ENCODE measurements at places on chromosomes 3 and 15. TPM values are rescaled to one million over a fixed set of nuclear protein-coding genes. Genes with fewer than 3 reads are reported as not detected.

DAZL gene
- total RNA-seq = not detected

PLA2G4F gene
- not detected for total RNA-seq

ZCWPW2 gene
- 0.38 TPM for total RNA-seq

TMC3 gene
- total RNA-seq = 3.9 TPM

DLEC1 gene
- 0.28 TPM for total RNA-seq

THRB gene
- total RNA-seq = 1.4 TPM

HSPBAP1 gene
- total RNA-seq = 8.7 TPM

PODXL2 gene
- 2.5 TPM for total RNA-seq

TM4SF1 gene
- total RNA-seq = 657 TPM

CHL1 gene
- total RNA-seq = not detected

SNTN gene
- total RNA-seq = not detected

KY gene
- 0.96 TPM for total RNA-seq

RPL15 gene
- total RNA-seq = 3,366 TPM

TNIK gene
- 38.3 TPM for total RNA-seq

ILDR1 gene
- not detected for total RNA-seq

CCDC191 gene
- 1.3 TPM for total RNA-seq

ABI3BP gene
- 26.6 TPM for total RNA-seq

PRICKLE2 gene
- 27.3 TPM for total RNA-seq

CHRFAM7A gene
- 0.19 TPM for total RNA-seq

RBMS3 gene
- 81.2 TPM for total RNA-seq

CCNB2 gene
- total RNA-seq = 5.1 TPM

FSIP1 gene
- total RNA-seq = 1.3 TPM

GOLGA6B gene
- not detected for total RNA-seq

TJP1 gene
- 40.6 TPM for total RNA-seq

TMEM108 gene
- under 0.01 TPM for total RNA-seq

MEGF11 gene
- not detected for total RNA-seq
